ENCODE measurements at places on chromosomes 3 and 15.

DNA sequence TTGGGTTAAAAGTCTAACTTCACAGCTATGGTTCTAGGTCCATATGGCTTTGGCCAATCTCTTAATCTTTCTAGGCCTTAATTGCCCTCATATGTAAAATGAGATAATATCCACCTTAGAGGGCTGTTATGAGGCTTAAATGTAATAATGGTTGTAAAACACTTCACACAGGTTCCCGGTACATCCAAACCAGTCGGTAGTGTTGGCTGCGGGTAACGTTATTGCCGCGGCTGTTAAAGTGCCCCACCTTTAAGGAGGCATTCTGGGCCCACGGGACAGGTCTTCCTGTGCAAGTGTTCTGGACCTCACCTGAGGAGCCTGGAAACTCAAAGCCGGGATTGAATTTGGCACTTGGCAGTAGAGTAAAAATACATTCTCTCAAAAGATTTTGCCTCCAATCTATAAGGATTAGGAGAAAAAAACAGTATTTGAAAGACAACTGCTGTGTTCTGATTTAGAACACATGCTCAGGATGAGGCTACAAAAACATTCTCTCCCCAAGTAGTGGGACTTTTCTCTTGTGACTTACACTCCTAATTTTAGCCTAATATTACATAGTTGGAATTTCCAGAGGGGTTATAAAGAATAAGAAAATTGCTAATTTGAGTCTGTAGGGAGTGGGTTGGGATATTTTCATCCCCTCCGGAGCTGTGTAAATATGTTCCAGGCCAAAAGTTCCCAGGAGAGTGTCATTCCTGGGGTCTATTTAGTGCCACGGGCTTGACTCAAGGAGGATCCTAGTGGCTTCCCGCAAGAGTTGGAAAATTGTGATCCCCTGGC is 44.9 kb upstream of the TSEN2 start:
- DNase-seq = no peak

GRCh38 chr3:194177141-194177540 is 41.2 kb downstream of the HES1 start:
- DNase-seq = no peak

DNA sequence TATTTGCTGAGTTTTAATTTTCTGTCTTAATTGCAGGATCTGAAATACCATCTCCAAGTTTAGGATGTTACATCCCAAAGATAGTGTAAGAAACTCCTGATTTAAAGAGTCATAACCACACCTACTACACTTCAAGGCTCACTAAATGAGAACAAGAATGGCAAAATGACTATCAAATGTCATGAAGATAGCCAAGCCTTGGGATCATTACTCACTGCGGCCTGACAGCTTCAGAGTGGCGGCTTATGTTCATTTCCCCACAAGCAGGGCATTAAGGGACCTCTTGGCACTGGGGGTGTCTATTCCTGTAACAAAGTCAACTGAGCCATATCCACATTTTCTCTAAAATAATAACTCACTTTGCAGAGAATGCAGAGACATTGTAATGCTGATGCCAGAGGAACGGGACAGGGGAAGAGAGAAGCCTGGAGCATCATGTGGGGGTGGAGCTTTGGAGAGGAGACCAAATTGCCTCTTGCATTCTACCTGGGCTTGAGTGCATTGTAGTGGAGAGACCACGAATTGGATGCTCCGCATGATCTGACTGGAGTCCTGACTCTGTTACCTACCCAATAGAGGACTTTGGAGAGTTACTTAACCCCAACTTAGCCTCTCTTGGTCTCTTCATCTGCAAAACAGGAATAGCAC is 219.2 kb downstream of the OPA1 start:
- DNase-seq = no peak

GRCh38 chr3:166209701-166210100 is 372.5 kb upstream of the BCHE start:
- no peak for DNase-seq

DNA sequence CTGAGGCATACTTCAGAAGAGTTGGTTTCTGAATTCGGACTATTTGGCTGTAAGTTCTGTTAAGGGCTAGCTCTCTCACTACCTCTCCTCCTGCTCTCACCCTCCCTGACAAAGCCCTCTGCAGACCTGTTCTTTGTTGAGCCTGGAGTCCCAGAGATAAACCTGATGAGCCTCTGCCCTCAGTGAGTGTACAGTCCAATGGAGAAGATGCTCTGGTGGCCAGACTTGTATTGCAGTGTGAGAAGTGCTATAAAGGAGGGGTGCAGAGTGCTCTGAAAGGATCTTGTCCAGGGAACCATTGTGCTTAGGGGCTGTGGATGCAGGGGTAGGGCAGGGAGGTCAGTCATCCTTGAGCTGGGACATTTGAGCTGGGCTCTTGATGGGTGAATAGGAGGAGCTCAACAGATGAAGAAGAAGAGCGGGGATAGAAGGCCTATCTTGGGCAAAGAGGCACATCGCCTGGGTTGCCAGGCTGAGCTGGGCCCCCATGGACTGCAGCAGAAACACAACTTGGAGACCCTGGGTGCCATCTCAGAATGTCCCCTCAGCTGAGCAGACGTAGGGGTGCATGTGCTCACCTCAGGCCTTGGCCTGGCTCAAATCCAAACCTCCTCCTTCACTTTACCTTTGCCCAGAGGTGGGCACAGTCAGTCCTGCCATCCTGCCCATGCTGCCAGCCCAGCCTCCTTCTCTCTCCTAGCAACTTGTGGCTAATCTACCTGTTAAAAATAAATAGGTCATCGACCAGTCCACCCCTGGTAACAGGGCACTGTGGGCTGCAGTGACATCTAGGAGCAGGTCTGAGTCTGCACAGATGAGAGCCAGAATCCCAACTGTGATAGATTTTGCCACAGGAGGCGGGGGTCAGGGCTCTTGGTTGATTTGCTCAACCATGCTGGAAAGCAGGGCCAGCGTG is 3.3 kb downstream of the CAND2 start:
- DNase-seq = no peak

DNA sequence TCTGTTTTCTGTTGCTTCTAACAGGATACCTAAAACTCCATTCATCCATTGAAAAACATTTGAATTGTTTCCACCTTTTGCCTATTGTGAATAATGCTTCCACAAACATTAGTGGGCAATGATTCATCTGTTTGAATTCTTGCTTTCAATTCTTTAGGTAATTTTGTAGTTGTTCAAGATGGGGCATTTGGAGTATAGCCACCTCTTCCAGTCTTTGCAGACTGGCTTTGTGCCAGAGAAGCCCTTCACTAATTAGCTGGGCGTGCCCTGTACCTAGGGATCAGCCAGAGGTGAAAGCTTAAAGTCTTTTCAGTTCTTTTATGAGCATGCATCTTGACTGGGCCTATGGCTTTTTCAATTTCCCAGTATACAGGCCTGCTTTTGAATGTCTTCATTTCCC is 10.9 kb downstream of the RTP1 start:
- DNase-seq = no peak

DNA sequence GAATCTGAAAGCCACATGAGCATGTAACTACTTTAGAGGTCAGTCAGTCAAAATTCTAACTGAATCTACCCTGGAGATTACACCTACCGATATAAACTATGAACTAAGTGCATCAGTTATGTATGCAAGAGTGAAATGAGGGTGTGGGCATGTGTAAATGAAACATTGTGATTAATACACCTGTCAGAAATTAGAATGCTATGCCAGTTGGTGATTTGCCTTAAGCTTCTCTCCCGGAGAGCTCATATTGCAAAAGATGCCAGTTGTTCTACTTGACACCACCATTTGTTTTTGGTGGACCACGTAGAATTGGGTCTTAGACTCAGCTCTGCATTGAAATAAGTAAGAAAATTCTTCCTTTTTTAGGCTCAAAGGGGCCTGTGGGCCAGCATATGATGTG is 91.0 kb upstream of the KBTBD8 start:
- DNase-seq = no peak

- no peak for DNase-seq
Observed at GRCh38 chr3:182912474-182912873, 67.9 kb downstream of the DCUN1D1 start.

- DNase-seq = no peak
Observed at GRCh38 chr3:53402326-53402725, 55.0 kb upstream of the DCP1A start.

Measured in stimulated activated CD8-positive, alpha-beta memory T cell treated with anti-CD3 and anti-CD28 coated beads, Interleukin-4, amount 100 ng/mL, for 4 hours (primary cell).